ENCODE measurements at places on chromosomes 6 and 20. TPM values are rescaled to one million over a fixed set of nuclear protein-coding genes. Genes with fewer than 3 reads are reported as not detected.

DNA sequence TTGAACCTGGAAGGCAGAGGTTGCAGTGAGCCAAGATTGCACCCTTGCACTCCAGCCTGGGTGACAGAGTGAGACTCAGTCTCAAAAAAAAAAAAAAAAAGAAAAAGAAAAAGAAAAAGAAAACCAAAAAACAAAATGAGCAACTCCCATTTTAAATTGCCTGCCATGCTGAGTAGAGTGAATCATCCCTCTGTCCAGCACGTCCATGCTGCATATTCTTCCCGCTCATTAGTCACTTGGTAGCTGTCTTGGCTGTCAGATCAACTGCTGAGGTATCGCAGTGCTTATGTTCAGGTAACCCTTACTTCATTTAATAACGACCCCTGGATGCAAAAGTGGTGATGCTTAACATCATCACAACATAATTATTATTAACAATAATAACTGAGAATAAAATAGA is 72.6 kb upstream of the RNF24 start:
- H3K4me3 ChIP-seq: no peak overlapping the region
- no peak overlapping the region for H3K27ac ChIP-seq

DNA sequence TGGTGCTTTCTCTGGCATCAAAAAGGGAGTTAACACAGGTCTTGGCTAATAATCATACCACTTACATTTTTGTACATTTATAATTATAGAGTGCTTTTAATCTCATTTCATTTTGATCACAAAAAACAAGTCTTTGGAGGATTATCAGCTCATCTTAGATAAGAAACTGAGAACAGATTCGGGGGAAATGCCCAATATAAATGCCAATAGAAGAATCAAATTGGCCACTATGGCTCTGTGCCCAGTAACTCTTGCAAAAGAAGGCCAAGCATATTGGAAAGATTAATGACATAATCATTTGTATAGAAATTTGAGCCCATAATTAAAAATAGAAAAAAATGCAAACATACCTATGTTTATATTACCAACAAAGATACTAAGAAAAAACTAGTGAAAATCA is 42.5 kb downstream of the IPCEF1 start:
- H3K27me3 ChIP-seq: no peaks in the 10 kb centered on the region
- peaks cover 23% of the 10 kb centered on the region for H3K4me1 ChIP-seq
- H3K36me3 ChIP-seq: peaks cover 3% of the 10 kb centered on the region
- no peak overlapping the region for H3K27ac ChIP-seq

Gene TFAP2A
- 59.6 TPM for total RNA-seq

DNA sequence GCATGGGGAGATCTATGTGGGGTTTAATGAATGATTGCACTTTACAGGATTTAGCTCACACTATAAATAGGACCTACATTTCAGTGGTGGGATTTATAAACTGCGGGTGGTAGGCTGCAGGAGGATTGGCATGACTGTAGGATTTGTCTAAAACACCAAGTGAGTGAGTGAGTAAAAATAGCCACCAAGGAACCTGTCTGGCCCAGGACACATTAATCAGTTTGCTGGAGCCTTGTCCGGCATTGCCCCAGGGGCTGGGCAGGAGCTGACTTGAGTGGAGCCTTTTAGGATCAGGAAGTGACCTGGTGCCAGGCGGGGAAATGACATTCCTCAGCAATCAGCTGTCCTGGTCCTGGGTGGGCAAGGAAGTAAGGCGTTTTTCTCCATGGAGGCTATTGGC is 278.7 kb upstream of the PRND start:
- peaks cover 11% of the 10 kb centered on the region for H3K27me3 ChIP-seq
- no peak overlapping the region for H3K4me3 ChIP-seq
- no peaks in the 10 kb centered on the region for H3K4me1 ChIP-seq
- H3K36me3 ChIP-seq: no peaks in the 10 kb centered on the region
- DNase-seq: no peak

Gene ADGRB3
- total RNA-seq: 8.9 TPM

DNA sequence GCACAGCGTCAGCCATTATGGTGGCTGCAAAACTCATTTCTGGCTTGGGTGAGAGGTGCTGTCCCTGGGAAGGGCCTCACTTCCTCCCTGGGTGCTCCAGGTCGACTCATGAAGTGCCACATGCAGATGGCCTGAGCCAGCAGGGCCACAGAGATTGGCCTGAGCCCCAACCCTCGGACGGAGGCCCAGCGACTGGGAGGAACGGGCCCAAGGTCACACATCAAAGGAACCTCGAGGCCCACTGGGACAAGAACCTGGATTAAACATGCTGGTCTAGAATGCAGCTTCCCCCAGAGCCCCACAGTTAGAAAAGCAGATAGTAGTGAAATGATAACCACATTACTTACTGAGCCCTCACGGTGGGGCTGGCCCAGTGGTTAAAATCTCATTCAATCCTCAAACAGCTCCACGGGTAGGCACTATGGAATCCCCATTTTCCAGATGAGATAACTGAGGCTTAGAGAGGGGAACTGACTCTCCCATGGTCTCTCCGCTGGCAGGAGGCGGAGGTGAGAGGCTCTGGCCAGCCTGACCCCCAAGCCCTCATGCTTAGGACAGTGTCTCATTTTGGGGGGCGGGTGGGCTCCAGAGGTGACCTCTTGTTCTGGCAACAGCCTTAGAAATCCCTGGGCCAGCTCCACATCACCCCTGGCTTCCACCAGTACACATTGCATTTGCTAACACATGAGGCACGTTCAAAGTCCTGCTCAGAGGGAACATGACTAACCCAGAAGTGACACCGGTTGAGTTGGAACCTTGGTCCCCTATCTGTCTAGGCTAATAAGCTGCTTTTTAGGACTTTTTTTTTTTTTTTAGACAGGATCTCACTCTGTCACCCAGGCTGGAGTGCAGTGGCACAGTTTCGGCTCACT is 53.0 kb downstream of the SRC start:
- no peak for DNase-seq
- no peak overlapping the region for H3K4me3 ChIP-seq
- peaks cover 17% of the 10 kb centered on the region for H3K4me1 ChIP-seq
- H3K27ac ChIP-seq: no peak overlapping the region
- H3K27me3 ChIP-seq: no peaks in the 10 kb centered on the region

Gene SIRPD
- not detected for total RNA-seq

- peaks cover 34% of the 10 kb centered on the region for H3K27me3 ChIP-seq
- no peaks in the 10 kb centered on the region for H3K36me3 ChIP-seq
- DNase-seq: no peak
- peaks cover 8% of the 10 kb centered on the region for H3K4me1 ChIP-seq
- no peak overlapping the region for H3K4me3 ChIP-seq
These were observed 178.7 kb downstream of the GJA10 start for GRCh38 chr6:90072935-90073464.

- no peaks in the 10 kb centered on the region for H3K27me3 ChIP-seq
- peaks cover 5% of the 10 kb centered on the region for H3K36me3 ChIP-seq
- no peak overlapping the region for H3K4me3 ChIP-seq
- no peak overlapping the region for H3K27ac ChIP-seq
- DNase-seq: no peak
These were observed 231.4 kb downstream of the TMEM242 start for GRCh38 chr6:157091856-157092460.

DNA sequence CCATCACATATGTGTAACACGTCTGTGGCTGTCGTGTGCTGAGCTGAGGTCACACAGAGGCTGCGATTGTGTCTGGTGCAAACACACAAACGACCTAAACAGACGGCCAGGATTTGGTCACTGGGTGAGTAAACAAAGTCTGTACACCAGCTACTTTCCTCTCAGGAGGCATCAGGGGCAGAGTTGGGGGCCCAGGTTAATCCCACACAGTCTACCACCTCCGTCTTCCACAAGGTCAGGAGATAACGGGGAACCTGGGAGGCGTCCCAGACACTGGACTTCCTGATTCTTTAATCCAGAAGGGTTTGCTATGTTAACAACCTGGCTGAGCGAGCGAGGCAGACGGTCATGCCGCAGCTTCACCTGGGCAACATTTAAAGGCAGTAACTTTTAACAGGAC is 1.5 kb downstream of the DACT2 start:
- DNase-seq: peak; percentile 71
- H3K4me1 ChIP-seq: peaks cover 29% of the 10 kb centered on the region
- H3K27me3 ChIP-seq: peaks cover 37% of the 10 kb centered on the region
- H3K4me3 ChIP-seq: no peak overlapping the region
- no peak overlapping the region for H3K27ac ChIP-seq

Gene SLC2A4RG
- total RNA-seq: 80.7 TPM

- no peak overlapping the region for H3K4me3 ChIP-seq
- no peaks in the 10 kb centered on the region for H3K4me1 ChIP-seq
- no peak overlapping the region for H3K27ac ChIP-seq
- H3K27me3 ChIP-seq: no peaks in the 10 kb centered on the region
- no peak for DNase-seq
These were observed 62.4 kb upstream of the GMDS start for GRCh38 chr6:2307799-2308198.

DNA sequence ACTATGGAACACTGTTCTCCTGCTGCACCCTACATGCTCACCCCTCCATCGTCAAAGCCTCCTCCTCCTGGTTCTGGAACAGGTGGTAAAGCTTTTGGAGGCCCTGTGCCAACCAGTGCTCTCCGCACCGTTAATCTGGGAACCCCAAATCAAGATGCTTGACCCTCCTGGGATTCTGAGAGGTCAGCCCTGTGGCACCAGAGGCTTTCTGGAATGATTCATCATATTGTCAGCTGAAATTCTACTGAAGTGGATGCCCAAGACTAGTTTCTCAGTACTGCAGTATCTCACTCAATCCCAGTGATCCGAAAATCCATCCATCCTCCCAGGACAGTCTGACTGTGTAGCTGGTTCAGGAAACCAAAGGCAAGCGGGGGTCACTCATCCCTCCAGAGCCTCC is 92.7 kb downstream of the TRERF1 start:
- H3K27ac ChIP-seq: no peak overlapping the region
- no peak for DNase-seq
- no peak overlapping the region for H3K4me3 ChIP-seq

DNA sequence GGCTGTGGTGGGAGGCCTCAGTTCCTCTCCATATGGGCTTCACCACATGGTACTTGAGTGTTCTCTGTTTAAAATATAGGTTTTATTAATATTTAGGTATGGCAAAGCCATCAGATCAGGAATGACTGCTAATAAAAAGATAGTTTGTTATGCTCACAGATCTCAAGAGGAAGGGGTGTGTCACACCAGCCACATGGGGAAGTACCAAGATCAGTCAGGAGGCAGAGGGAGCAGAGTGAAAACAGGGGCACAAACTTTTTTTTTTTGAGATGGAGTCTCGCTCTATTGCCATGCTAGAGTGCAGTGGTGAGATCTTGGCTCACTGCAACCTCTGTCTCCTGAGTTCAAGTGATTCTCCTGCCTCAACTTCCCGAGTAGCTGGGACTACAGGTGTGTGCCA is 92.1 kb upstream of the GCM1 start:
- H3K27ac ChIP-seq: no peak overlapping the region
- peaks cover 21% of the 10 kb centered on the region for H3K4me1 ChIP-seq
- no peak overlapping the region for H3K4me3 ChIP-seq

DNA sequence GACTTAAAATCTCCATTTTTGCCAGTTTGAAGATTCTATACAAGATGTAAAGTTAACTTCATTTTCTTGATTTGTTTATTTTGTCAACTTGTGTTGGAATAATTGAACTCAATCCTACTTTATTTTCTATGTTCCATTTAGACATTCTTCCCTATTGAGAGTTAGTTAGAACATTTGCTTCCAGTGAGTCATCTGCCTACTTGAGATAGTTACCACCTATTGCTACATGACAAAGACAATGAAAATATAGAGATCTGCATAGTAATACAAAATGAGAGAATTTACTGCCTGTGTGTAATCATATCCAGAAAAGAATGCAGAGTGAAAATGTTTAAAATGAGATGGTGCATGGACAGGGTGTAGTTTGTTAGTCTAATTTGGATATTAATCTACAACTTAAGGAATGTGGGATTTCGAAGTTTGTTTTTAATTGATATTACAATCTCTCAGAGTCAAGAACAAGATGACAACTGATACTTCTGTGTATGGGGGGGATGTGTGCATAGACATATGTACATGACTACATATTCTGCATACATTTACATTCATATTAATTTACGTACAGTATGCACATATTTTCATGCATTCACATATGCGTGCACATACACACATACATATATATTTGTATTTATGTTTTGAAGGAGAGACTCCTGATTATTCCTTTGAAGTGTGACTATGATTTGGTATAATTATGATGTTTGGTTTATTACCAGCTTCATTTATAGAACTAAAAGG is 420.1 kb downstream of the NKAIN2 start:
- DNase-seq: no peak
- H3K4me3 ChIP-seq: no peak overlapping the region
- H3K27me3 ChIP-seq: no peaks in the 10 kb centered on the region
- peak overlapping the region; percentile 85 for H3K27ac ChIP-seq
- peaks cover under 1% of the 10 kb centered on the region for H3K36me3 ChIP-seq

- no peak overlapping the region for H3K27ac ChIP-seq
- H3K4me1 ChIP-seq: no peaks in the 10 kb centered on the region
- no peak for DNase-seq
- no peak overlapping the region for H3K4me3 ChIP-seq
- no peaks in the 10 kb centered on the region for H3K36me3 ChIP-seq
- peaks cover 16% of the 10 kb centered on the region for H3K27me3 ChIP-seq
These were observed 159.7 kb upstream of the RPS6KA2 start for GRCh38 chr6:166786704-166787293.

Gene LAMP5
- total RNA-seq: 0.86 TPM

DNA sequence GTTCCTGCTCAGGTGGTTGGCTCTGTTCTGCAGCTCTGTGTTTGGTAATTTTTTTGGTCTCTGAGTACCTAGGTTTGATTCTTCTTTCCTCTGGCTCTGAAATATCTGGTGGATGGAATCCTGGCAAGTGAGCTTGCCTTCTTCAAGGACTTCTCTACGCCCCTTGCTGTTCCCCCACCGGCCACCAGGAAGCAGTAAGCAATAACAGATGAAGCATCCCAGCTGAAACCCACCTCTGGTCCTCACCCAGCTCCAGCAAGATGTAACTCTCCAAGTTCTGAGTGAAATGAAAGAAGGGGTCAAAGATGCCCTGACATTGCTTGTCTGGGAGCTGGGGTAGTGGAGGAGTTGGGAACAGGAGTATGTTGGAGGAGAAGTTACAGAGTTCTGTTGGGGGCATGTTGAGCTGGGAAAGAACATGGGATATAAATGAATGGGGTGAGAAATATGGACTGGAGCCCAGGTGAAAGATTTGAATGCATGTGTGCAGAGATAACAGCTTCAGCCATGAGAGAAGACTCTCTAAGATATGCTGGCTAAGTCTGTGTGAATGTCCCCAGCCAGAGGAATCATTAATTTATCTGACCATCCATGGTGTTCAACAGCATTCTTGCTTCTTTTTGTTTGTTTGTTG is 51.3 kb upstream of the GLP1R start:
- H3K27me3 ChIP-seq: peaks cover 34% of the 10 kb centered on the region
- no peaks in the 10 kb centered on the region for H3K36me3 ChIP-seq
- no peak overlapping the region for H3K4me3 ChIP-seq
- no peak for DNase-seq
- no peaks in the 10 kb centered on the region for H3K4me1 ChIP-seq

GRCh38 chr6:9116026-9116425 is 680.7 kb upstream of the SLC35B3 start:
- H3K4me3 ChIP-seq: no peak overlapping the region
- H3K4me1 ChIP-seq: peaks cover 11% of the 10 kb centered on the region
- DNase-seq: no peak
- H3K27ac ChIP-seq: no peak overlapping the region
- no peaks in the 10 kb centered on the region for H3K36me3 ChIP-seq
- H3K27me3 ChIP-seq: no peaks in the 10 kb centered on the region

Data from osteocyte (in vitro differentiated cells).